Melanocyte of skin (primary cell): ENCODE measurements at places on chromosomes 7 and 10. TPM values are rescaled to one million over a fixed set of nuclear protein-coding genes. Genes with fewer than 3 reads are reported as not detected.

PKD2L1 gene
- not detected in 2 replicates for total RNA-seq

ITIH5 gene
- 0.15 TPM in 1 of 2 replicates, not detected in the other for total RNA-seq

AASS gene
- total RNA-seq, result 27.2 and 40.3 TPM in 2 replicates

COL17A1 gene
- total RNA-seq, result under 0.01 and 0.34 TPM in 2 replicates

PIP gene
- total RNA-seq, result not detected in 2 replicates

SH3PXD2A gene
- total RNA-seq, result 16.7 and 16.8 TPM in 2 replicates

ODAD2 gene
- total RNA-seq, result 0.33 and 0.77 TPM in 2 replicates

BTAF1 gene
- total RNA-seq, result 44.3 and 53.5 TPM in 2 replicates

TMEM178B gene
- under 0.01 and 0.15 TPM in 2 replicates for total RNA-seq

PPIF gene
- total RNA-seq, result 54.9 and 61.6 TPM in 2 replicates

IKZF1 gene
- not detected in 2 replicates for total RNA-seq

FFAR4 gene
- total RNA-seq, result not detected in 2 replicates

CRCP gene
- total RNA-seq, result 23.1 and 30.5 TPM in 2 replicates

GLI3 gene
- 6.0 and 6.3 TPM in 2 replicates for total RNA-seq

ZNF467 gene
- total RNA-seq, result under 0.01 TPM in 2 replicates

SLC16A9 gene
- total RNA-seq, result not detected in 2 replicates

CLEC2L gene
- total RNA-seq, result not detected in 2 replicates

SORCS1 gene
- total RNA-seq, result 7.3 and 7.9 TPM in 2 replicates

AKR1C8 gene
- not detected in 2 replicates for total RNA-seq

GIMAP7 gene
- not detected in 2 replicates for total RNA-seq

NXPH1 gene
- not detected in 2 replicates for total RNA-seq

CNPY1 gene
- total RNA-seq, result not detected in 2 replicates

HKDC1 gene
- total RNA-seq, result 10.5 and 23.1 TPM in 2 replicates

BMPER gene
- total RNA-seq, result 1.1 TPM in 1 of 2 replicates, not detected in the other

OR2A12 gene
- not detected in 2 replicates for total RNA-seq

FXYD4 gene
- total RNA-seq, result not detected in 2 replicates

MMP21 gene
- total RNA-seq, result not detected in 2 replicates

TRRAP gene
- 19.0 and 21.7 TPM in 2 replicates for total RNA-seq

HPS6 gene
- total RNA-seq, result 40.3 and 41.0 TPM in 2 replicates

PYROXD2 gene
- 2.8 and 10.5 TPM in 2 replicates for total RNA-seq

HMX3 gene
- total RNA-seq, result not detected in 2 replicates

COL1A2 gene
- total RNA-seq, result 18.6 and 145 TPM in 2 replicates

IGF2BP3 gene
- total RNA-seq, result 67.9 and 86.3 TPM in 2 replicates

PFKFB3 gene
- 23.1 and 27.6 TPM in 2 replicates for total RNA-seq

CCNJ gene
- 8.6 and 8.7 TPM in 2 replicates for total RNA-seq

CPVL gene
- 1.3 and 4.6 TPM in 2 replicates for total RNA-seq
